ENCODE measurements at places on chromosomes 16 and 17.

- DNase-seq = peak; percentile 84
These were observed 5.9 kb upstream of the UBE2O start for GRCh38 chr17:76458580-76459490.

- DNase-seq = no peak
These were observed 336.8 kb upstream of the MON1B start for GRCh38 chr16:76854234-76854633.

DNA sequence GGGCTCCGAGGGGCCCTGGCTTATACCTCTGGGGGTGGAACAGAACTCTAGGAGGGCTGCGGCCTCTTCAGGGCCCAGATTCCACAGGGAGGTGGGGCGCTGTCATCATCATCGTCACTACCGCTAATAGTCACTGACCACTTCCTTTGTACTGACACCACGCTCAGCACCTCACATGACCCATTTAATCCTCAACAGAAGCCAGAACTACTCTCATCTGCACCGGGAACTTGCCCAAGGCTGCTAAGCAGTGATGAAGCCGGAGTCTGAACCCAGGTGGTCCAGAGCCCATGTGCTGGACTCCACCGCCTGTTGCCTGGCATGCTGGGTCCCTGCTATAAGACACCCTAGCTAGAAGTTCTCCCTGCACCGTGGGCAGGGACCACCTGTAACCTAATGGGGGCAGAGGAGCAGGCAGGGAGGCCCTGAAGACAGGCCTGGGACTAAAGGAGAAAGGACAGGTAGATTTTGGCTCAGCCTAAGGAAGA, 12.0 kb downstream of the UNC13D start:
- peak; percentile 98 for DNase-seq

- no peak for DNase-seq
These were observed 21.2 kb upstream of the RCVRN start for GRCh38 chr17:9926150-9926804.

GRCh38 chr17:48515925-48516900, 14.6 kb downstream of the HOXB1 start:
- no peak for DNase-seq

DNA sequence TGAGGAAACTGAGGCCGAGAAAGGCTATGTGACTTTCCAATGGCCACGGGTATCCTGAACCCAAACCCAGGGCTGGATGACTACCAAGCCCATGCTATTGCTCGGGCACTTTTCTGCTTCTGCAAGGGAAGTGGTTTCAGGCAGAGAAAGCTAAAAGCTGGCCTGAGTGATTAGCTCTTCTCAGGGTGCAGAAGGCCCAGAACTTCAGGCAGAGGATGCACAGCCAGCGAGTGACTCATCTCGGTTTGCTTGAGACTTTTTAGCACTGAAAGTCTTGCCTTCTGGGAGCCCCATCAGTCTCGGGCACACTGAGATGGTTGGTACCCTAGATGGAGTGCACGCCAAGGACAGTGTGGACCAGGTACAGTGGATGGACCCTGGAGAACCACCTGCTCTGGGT, 129.5 kb upstream of the SDK2 start:
- DNase-seq = no peak

GRCh38 chr16:49468611-49469310, 95.2 kb downstream of the C16orf78 start:
- no peak for DNase-seq

- no peak for DNase-seq
These were observed 4.4 kb upstream of the UNK start for GRCh38 chr17:75779987-75780889.

- DNase-seq = no peak
These were observed 2.1 kb downstream of the MPO start for GRCh38 chr17:58278661-58279015.

- DNase-seq = no peak
These were observed 61.3 kb downstream of the C16orf95 start for GRCh38 chr16:87255866-87256265.

- DNase-seq = no peak
These were observed 22.5 kb downstream of the NPRL3 start for GRCh38 chr16:116015-116414.

DNA sequence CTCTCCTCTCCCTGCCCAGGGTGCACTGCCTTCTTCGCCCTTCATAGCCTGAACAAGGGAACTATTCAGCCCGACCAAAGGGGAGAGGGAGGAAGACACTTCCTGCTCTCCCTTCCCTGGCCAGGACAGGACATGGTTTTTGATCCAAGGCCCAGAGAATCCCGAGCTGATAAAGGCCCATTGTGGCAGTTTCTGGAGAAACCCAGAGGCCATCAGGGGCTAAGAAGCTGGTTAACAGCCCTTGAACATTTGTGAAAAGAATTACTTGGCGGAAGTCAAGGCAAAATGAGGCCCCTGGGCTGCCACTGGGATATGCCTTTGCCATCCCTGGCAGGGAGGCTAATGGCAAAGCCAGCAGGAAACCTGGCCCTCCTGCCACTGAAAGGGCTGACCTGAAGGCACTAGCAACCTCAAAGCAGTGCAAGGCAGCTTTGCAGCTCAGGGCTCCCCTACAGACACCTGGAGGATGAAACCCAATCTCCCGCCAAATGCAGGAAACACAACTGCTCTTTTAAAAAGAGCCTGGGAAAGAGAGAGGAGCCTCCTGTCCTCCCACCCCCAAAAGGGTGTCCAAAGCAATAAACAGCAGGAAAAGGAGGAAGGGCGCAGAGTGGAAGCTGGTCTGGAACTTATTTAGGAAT, 12.6 kb downstream of the PHB1 start:
- no peak for DNase-seq

GRCh38 chr16:73206151-73206707, 158.3 kb upstream of the ZFHX3 start:
- DNase-seq = no peak

DNA sequence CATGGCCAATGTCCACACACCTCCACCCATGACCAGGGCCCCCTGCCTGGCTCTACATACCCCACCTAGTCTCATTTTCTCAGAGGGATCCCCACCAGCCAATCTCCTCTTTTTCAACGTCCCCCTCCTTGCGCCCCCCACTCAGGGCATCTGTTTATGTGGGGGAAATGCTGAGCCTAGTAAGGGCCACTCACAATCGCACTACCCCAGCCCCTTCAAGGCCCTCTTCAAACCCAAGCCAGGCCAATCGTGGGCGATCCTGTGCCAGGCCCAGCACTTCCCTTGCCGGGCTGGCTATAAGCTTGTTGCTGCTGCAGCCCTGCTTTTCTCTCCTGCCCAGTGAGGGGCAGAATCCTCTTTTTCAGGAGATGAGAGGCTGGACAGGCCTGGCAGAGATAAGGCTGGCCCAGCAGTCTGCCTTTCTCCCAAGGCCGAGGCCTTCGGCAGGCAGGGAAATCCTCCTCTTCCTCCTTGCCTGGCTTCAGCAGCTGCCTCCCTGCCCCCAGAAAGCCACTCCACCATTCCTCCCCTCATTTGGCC, 16.1 kb downstream of the HSD11B2 start:
- no peak for DNase-seq

- DNase-seq = peak; percentile 48
These were observed 11.8 kb downstream of the METTL9 start for GRCh38 chr16:21611198-21611555.

GRCh38 chr17:54795046-54795445, 105.6 kb upstream of the TOM1L1 start:
- no peak for DNase-seq

GRCh38 chr16:50573947-50574744, 25.9 kb downstream of the NKD1 start:
- DNase-seq = no peak

DNA sequence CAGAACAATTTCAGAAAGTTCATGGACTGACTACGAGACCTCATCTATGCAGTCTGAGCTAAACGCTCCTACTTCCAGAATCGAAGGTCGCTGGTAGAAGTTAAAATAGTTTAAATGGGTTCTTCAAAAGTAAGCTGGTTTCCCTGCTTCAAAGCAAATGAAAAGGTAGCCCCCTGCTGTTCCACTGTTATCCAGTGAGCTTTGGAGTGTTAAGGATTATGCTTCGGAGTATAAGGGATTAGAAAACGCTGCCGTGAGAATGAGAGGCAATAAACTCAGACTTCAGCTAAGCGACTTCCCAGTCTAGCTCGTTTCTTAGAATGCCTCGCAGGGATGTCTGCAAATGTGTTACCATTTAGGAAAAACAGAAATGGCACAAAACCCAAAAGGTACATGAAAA, 12.4 kb downstream of the MLYCD start:
- DNase-seq = no peak

GRCh38 chr17:31738488-31738887, 120.6 kb downstream of the COPRS start:
- DNase-seq = no peak

DNA sequence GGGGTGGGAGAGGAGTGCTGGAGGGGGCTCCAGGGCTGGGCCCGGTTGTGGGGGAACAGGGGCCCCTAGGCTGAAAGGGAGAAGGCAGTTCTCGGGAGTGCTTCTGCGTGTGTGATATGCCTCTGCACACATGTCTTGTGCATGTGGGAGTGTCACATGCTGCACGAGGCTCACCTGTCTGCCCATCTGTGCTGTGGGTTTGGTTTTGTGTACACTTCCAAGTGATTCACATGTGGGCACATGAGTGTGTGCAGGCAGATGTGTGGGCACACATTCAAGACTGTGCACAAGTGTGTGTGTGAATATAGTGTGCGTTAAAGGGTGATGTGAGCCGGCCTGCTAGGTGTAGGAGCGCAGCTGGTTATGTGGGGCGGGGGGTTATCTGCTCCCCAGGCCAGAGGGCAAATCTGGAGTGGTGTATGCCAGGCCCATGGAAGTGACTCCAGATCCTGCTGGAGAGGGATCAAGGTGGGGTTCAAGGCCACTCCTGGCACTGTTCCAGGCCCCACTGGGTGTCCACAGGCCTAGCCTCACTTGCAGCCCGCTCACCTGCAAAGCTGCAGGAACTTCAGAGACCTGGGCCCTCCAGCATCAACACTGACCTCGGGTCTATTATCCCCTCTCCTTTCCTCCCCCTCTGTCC, 3.8 kb upstream of the BAHCC1 start:
- no peak for DNase-seq

DNA sequence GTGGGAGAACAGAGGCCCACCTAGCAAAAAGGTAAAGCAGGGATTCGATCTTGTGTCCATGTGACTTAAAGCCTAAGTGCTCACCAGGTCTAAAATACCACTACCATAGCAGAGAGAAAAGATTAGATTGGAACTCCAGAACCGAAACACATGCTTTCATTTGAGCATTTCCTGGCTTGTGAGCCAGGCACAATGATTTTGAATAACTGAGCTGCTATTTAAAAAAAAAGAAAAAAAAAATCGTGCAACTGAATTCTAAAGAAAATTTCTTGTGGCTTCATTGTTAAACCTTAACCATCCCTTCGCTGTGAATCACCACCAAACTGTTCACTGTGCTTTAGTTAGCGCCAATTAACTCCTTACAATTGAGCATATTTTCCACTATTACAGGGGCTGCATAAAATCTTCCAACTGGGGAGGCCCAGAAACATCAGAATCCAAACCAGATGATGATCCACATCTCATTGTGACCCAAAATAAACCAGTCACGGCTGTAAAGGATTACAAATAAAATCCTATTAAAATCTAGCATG, 366.4 kb upstream of the ERCC4 start:
- no peak for DNase-seq

DNA sequence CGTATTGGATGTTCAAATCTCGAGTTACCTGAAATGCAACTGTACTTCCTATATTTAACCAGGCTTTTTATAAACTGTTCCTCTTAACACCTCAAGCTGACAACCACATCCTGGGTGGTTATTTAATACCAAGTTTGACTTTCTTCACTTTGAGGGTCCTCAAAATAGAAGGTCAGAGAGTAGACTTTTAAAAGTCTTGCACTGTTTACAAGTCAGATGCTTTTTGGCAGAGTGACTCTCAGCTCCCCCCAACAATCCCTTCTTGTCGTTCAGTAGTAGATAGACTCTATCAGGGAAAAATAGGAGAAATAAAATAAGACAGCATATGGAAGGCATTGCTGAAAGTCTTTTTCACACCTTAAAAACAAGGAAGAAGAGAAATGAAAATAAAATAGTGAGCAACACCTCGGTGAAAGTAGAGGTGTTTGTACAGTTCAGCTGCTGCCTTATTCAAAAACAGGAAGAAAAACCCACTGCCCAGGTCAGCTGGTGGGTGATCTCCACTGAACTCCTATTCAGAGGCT, 650.4 kb downstream of the WWOX start:
- DNase-seq = no peak

DNA sequence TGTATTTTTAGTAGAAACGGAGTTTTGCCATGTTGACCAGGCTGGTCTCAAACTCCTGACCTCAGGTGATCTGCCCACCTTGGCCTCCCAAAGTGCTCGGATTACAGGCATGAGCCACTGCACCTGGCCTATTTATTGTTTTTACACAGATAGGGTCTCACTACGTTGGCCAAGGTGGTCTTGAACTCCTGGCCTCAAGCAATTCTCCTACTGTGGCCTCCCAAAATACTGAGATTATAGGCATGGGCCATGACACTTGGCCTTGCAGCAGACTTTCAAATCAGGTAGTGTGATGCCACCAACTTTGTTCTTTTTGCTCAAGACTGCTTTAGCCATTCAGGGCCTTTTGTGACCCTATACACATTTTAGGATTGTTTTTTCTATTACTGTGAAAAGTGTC, 61.7 kb upstream of the INTS2 start:
- no peak for DNase-seq

GRCh38 chr16:81814751-81815428, 35.8 kb downstream of the PLCG2 start:
- DNase-seq = no peak

GRCh38 chr16:20938426-20938825, 37.9 kb downstream of the LYRM1 start:
- DNase-seq = peak; percentile 73

GRCh38 chr17:19771971-19772630, 24.0 kb upstream of the ALDH3A1 start:
- DNase-seq = no peak

DNA sequence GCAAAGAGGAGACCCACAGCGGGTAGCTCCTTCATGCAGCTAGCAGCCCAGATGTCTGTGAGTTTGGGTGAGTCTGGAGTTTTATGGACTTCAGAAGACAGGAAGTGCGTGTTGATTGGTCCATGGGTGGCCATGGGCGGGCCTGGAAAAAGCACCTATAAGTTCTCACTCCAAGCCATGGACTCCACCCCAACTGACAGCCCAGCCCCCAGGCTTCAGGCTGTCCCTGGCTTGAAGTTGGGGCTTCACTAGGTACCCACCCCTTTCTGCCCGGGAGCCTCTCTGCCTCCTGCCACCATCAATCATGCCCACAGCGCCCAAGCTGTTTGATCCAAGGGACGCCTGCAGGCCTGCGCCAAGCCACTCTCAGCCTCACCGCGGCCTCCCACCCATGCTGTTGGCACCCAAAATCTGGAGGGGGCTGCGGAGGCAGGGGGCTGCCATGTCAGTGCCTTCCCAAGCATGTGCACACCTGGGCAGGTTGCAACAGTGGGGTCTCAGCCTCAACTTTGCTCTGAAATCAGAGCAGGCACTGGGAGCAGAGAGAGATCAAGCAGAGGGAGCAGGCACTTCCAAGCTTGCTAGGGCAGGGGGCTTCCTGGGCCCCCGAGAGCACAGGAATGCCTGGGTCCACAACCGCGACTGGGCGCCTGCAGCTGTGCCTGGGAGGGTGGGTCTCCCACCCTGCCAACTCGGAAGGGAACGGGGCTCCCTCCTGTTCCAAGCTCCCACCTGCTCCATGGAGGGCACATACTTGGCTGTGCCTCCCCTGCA, 1503.7 kb downstream of the CDH11 start:
- no peak for DNase-seq

Measured in ELR (cell line).